GM12878 (cell line): ENCODE measurements at places on chromosomes 13 and 19.

DNA sequence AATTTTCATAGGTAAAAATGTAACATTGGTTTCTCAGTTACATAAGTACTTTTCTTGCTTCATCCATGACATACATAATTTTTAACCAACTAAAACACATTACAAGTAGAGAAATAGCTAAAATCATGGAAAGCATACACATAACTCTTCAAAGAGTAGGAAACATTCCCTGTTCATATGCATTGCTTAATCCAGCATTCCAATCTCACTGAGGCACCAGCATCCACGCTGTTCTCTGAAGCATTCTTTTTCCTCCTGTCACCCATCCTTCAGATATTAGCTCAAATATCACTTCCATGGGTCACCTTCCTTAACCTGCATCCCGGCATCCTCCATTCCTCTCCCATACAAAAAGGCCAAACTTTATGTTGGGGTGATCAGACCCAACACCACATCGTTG, 79.1 kb downstream of the ZNF254 start:
- no peak for DNase-seq

DNA sequence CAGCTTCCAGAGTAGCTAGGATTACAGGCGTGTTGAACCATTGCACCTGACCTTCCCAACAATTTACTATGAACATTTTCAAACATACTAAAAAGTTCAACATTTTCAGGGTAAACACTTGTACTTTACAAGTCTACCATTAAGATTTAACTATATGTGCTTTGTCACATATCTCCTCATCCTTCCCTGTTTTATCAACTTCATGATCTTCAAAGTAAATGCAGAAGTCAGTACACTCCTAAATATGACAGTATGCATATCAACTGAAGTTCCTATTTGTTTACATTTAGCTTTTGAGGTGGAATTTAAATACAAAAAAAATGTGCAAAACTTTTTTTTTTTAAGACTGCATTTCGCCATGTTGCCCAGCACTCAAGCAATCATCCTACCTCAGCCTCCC, 18.5 kb downstream of the LNX2 start:
- DNase-seq, result no peak

GRCh38 chr13:99133230-99133629, 67.4 kb upstream of the UBAC2 start:
- no peak for DNase-seq

GRCh38 chr13:22143671-22144070, 472.8 kb downstream of the FGF9 start:
- no peak for DNase-seq

DNA sequence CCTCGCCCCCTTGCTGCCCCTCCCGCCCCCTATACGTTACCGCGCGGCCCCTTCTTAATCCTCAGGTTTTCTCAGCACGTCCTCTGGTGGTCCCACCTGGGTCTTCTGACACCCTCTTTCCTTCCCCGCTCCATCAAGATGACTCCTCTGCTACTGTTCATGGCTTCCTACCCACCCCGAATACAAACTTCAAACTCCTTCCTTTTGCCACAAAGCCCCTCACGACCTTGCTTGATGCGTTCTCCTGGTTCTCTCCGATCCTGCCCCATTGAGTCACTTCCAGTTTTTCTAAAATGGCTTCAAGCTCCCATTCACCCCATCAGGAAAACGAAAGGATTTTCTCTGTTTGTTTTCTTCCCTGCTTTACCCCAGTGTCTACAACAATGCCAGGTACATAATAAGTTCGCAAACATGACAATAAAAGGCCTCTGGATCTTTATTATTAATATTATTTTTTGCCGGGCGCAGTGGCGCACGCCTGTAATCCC, 734 bp upstream of the SERTAD3 start:
- no peak for DNase-seq

GRCh38 chr19:18418029-18418482, 1.1 kb upstream of the SSBP4 start:
- no peak for DNase-seq

GRCh38 chr13:32622827-32623226, 36.6 kb downstream of the PDS5B start:
- DNase-seq, result no peak

DNA sequence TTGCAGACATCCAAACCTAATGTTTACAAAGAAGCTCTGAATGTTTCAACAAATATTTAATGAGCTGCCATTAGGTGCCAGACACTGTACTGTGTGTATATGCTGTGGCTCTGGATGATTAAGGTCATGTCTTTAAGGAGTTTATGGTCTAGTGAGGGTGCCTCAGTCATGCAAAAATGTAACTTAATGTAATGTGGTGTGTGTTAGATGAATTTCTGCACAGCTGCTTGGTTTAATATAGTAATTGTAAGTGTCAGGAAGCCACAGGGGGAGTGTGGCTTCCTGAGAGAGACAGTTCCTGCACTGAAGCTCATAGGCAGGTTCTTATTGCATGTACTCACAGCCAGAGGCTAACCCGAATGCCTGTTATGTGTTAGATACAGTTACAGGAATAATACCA, 43.3 kb downstream of the SPATA13 start:
- DNase-seq, result no peak

- DNase-seq, result no peak
Measured at GRCh38 chr13:33617055-33617454, 200.9 kb upstream of the RFC3 start.

- DNase-seq, result no peak
Measured at GRCh38 chr19:11479898-11480714, 740 bp downstream of the ELAVL3 start.

DNA sequence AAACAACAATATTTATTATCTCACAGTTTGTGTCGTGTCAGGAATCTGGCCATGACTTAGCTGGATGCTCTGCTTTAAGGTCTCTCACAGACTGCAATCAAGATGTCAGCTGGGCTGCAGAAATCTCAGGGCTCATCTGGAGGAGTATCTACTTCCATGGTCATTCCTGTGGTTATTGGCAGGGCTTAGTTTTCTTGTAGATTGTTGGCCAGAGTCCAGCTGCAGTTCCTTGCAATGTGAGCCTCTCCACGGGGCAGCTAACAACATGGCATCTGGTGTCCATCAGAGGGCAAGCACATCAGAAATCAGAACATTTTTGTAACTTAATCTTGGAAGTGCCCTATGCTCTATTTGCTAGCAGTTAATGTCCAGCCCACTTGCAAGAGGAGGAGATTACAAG, 45.7 kb upstream of the TDRD3 start:
- DNase-seq, result no peak

- DNase-seq, result no peak
Measured at GRCh38 chr19:10086591-10087192, 575 bp downstream of the SHFL start.

DNA sequence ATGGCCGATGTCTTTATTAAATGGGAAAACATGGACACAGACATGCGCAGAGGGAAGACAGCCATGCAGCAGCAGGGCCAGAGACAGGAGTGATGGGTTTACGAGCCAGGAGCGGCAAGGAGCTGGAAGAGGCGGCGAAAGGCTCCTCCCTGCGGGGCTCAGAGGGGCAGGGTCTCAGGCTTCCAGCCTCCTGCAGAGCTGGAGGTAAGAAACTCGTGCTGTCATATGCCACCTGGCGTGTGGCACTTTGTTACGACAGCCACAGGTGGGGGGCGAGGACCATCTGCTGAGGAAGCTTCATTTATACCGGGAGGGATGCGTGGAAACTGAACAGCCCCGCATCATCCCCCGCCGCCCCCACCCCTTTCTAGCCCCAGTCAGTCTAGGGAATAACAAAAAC, 52.0 kb upstream of the SPACA7 start:
- no peak for DNase-seq
